ENCODE measurements at places on chromosomes 16 and 17.

- DNase-seq: no peak
Observed at GRCh38 chr17:50882851-50883250, 16.7 kb upstream of the TOB1 start.

- no peak for DNase-seq
Observed at GRCh38 chr16:50459496-50460080, 88.6 kb upstream of the NKD1 start.

- no peak for DNase-seq
Observed at GRCh38 chr16:88844419-88845036, 12.2 kb downstream of the GALNS start.

DNA sequence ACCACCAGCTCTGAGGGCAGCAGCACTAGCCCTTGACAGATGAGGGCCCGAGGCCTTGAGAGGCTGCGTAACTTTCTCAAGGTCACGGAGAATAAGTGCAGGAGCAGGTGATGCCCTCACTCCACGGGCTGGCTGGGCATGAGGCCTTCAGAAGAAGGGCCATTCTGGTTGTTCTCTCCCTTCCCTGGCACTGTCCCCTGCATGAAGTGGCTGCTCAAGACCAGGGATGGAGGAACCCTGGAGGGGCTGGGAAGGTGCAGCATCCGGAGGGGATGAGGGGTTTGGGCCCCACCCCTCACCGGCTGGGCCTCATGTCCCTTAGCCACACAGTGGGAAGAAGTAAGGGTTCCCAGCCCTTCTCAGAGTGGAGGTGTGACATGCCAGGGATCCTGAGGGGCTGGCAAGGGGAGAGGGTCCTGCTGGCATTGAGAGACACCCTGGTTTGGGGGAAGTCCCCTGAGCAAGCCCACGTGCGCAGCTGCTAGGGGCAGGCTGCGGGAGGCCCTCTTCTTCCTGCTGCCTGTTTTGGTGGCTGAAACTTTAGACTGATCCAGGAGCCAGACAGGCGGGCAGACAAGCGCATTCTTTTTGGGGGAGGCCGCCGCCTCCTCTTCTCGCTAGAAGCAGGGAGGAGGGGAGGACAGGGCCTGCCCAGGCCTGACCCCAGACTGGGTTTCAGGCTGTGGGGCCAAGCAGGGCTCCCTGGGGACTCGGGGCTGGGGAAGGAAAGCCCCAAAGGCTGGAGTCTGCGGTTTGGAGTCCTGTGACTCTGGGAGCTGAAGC lies 74.0 kb downstream of the N4BP1 start:
- DNase-seq: peak; percentile 50

- no peak for DNase-seq
Observed at GRCh38 chr17:50036455-50037261, 19.3 kb upstream of the ITGA3 start.

DNA sequence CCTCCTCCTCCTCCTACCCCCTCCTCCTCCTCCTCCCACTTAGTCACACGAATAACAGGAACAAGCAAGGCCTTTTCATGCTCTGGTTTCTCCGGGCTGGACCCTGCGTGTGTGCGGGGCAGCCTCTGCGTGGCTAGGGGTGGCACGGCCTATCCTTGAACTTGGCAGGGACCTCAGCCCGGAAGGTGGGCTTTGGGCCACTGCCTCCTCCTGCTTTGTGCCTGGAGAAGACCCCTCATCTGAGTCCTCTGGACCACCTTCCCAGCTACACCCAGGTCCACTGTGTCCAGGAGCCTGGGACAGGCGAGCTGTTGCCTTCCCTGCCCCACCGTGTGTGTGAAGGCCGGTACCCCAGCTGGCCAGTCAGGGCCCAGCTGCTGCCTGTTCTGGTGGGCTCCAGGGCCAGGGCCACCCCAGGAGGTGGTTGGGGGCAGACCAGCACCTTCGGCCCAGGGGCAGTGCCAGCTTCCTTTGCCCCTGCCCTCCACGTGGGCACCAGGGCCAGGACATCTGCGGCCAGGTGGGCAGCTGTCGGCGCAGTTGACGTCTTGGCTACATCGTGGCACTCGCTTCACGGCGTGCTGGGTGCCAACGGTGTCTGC lies 35.4 kb downstream of the GINS2 start:
- DNase-seq: no peak

GRCh38 chr17:13521784-13522183 lies 79.9 kb downstream of the HS3ST3A1 start:
- DNase-seq: no peak

DNA sequence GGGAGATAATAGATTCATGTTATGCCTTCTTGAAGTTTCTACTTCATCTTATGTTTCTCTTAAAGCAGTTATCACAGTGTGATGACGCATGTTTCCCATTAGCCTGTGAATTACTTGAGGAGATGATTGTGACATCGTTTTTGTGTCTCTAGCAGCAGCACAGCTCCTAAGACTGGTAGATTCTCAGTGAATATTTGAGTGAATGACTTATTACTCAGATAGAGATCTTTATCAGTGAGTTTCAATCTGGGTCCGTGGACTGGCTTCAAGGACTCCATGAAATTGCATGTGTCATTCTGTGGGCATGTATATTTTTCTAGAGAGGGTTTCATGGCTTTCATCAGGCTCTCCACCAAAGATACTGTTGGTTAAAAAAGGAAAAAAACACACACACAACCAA lies 29.9 kb downstream of the YPEL2 start:
- DNase-seq: no peak

DNA sequence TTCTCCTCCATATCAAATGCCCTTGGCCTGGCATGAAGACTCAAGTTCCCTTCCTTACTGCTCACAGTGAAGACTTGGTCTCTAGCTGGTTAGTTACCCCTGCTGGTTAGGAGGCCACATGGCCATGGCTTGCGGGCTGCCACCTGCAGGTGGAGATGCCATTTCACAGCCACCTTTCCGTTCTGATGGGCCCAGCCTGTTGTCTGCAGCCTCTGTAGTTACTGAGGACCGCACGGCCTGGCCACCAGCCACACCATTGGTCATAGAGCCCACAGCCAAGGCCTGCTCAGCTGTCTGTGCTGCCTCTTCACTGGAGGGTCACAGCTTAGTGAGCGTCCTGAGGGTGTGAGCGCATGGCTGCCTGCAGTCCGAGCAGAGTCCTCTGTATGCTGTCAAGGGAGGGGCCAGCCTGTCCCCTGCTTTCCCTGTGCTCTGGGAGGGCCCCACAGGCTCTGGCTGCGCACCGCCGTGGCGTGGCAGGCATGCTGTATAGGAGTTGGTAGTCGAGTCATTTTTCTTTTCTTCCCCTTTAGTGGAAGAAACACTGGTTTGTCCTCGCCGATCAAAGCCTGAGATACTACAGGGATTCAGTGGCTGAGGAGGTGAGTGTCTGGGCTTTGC lies 59.2 kb downstream of the PLD6 start:
- DNase-seq: no peak

DNA sequence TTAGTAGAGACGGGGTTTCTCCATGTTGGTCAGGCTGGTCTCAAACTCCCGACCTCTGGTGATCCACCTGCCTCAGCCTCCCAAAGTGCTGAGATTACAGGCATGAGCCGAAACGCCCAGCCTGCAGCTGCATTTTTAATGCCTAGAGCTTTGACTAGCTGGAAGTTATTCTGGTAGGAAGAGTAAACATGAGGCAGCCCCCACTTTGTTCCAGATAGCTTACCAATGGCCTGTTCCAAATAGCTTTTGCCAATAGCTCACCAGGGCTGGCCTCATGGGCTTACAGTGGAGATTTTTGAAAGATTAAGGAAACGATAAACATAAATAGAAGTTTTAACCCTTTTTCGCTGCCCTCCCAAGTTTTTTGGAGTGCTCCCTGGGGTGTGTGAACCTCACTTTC lies 9.8 kb downstream of the TRPV2 start:
- DNase-seq: no peak

DNA sequence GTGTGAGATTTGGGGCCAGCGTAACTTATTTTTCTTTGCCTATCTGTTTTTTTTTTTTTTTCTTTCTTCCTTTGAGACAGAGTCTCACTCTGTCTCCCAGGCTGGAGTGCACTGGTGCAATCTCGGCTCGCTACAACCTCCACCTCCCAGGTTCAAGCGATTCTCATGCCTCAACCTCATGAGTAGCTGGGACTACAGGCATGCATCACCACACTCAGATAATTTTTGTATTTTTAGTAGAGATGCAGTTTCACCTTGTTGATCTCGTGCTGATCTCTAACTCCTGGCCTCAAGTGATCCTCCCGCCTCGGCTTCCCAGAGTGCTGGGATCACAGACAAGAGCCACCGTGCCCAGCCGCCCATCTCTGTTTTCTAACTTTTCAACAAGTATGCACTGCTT lies 63.4 kb downstream of the VPS35L start:
- no peak for DNase-seq

DNA sequence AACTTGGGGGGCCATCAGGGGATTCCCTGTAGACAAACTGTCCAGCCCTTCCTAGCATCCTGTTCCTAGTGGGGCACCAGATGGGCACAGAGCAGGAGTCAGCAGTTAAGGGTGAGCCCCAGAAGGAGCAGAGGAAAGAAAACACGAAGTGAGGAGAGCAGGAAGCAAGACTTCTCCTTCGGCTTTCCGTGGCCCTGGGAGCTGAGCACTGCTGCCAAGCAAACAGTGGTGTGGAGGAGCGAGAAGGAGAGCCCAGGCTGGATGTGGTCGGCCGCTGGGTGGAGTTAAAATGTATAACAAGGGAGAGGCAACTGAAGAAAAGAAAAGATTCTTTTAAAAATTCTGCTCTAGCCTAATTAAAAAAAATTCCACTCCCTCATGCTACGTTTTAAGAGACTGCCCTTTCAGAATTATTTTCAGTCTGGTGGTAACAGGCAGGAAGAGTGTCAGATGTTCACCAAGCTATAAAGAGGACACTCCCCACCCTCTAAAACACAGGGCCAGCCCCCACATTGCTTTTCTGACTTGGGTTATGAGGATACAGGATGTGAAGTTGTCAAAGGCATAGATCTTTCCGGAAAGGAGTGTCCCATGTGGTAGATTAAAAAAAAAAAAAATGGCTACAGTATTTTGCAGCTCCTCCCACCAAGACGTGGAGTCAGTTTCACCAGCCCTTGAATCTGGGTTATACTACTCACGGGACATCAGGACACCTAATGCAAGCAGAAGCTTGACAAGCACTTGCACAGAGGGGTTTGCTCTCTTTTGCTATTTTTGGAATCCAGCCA lies 74.9 kb upstream of the ZFHX3 start:
- DNase-seq: no peak

DNA sequence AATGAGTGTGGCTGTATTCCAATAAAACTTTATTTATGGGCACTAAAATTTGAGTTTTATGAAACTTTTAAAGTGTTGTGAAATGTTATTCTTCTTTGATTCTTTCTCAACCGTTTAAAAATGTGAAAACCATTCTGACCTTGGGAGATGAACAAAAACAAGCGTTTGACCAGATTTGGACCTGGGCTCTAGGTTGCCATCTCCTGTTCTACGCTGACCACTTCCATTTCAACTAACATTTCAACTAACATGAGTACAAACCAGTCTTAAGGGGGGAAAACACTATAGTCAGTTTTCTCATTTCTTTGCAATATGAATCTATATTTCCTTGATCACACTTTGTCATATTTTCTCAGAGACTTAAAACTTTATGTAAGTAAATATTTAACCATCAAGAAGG lies 118.4 kb upstream of the IRX5 start:
- no peak for DNase-seq

- DNase-seq: no peak
Observed at GRCh38 chr16:27549464-27549745, 308 bp downstream of the GTF3C1 start.

DNA sequence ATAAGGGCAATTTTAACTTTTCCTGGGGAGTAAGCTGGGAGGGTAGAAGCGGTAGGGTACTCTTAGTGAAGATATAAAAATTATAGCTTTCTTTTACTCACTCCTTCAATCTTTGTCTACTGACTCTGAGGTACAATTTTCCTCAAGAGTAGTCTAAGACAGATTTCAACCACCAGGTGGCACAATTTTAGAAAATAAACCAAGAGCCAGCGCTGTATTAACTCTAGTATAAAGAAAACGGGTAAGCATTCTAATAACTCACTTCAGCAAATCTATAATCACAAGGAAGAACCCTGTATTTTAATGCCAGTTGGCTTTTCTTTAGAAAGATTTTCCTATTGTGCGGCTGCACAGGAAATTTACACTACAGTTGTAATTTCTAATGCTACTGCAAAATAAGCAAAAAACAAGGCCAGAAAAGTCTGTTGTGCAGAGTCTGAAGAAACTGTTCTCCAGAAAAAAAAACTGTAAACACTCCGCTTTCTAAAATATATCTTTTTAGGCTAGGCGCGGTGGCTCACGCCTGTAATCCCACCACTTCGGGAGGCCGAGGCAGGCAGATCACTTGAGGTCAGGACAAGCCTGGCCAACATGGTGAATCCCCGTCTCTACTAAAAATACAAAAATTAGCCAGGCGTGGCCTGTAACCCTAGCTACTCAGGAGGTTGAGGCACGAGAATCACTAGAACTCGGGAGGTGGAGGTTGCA lies 1.9 kb downstream of the CMC2 start:
- no peak for DNase-seq

DNA sequence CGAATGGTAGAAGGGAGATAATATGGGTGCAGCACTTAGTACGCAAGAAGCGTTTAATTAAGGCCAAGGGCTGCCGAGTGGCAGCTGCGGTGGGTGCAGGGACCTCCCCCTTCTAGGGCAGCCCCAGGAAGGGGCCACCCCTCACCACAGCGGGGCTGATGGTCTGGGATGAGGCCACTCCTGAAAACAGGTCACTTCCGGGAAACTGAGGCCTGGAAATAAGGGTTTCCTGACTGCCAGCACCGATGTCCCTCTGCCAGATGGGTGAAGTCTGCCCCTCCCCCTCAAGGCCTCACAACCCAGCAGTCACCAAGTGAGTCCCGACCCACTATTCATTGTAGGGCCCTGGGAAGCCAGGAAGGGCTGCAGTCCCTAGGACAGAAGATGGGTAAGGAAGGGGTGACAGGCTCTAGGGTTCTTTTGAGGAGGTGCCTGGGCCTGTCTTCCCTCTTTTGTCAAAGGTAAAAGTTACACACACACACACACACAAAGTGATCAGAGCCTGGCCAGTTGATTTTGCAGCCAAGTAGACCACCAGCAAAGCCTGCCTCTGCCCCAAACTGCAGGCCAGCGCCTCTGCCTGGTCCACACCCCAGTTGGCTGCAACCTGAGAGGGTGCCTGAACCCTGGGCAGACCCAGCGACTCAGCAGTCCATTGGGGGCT lies 12.5 kb downstream of the SREBF1 start:
- no peak for DNase-seq

- DNase-seq: no peak
Observed at GRCh38 chr16:26688105-26688504, 378.6 kb upstream of the C16orf82 start.

- DNase-seq: no peak
Observed at GRCh38 chr16:11742093-11742535, 543 bp downstream of the TXNDC11 start.

- no peak for DNase-seq
Observed at GRCh38 chr16:19542138-19542821, 13.2 kb upstream of the VPS35L start.

DNA sequence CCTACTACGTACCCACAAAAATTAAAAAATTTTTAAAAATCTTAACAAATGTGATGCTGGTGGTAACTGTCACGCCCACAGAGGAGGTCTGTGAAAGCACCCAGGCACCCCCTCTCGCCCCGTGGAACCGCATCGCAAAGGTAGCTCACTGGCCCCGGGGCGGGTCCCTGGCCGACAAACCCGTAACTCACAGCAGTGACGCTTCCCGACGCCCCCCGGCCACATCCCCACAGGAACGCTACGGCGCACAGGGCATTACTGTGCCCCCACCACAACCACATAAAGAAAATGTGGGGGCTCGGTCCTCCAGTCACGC lies 366 bp downstream of the ANKS3 start:
- DNase-seq: no peak
